GM20000 (cell line): ENCODE measurements at places on chromosomes 3 and 15.

GRCh38 chr3:184584464-184584891, 22.9 kb downstream of the EPHB3 start:
- DNase-seq = no peak

DNA sequence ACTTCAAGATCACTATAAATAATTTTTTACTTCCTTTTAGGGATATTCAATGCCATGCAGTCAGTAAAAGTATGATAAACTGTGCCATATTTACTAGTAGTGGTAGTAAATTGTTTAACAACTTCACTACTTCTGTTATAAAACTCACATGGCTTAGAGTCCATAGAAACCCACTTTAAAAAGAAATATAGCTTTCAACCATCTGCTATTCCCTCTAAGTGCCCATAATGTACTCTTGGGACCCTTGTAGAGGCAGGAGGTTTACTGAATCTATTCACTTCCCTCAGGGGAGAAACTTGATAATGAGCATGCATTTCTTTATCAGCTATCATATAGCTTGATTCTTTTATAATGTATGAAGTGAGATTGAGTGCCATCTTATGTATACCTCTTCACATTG, 1448.4 kb upstream of the ALCAM start:
- no peak for DNase-seq

DNA sequence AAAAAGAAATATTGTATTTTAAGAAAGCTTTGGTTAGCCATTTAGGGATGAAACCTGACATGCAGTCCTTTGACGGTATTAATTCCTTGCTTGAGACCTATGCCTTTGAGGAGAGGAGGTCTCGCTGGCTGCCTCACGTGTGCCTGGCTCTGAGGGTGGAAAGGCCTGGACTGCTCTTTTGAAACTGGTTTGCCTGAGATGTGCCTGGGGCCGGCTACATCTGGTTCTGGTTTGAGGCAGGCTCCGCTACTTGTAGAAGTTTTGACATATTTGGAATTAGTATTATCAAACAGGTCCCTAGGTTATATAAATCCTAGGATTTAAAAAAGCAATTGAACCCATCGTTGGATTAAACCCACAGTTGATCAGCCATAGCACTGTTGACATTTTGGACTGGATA, 6.5 kb downstream of the NISCH start:
- no peak for DNase-seq

- no peak for DNase-seq
Observed at GRCh38 chr3:77718311-77718710, 678.4 kb downstream of the ROBO2 start.

- no peak for DNase-seq
Observed at GRCh38 chr15:25733856-25734679, 129.1 kb downstream of the ATP10A start.

DNA sequence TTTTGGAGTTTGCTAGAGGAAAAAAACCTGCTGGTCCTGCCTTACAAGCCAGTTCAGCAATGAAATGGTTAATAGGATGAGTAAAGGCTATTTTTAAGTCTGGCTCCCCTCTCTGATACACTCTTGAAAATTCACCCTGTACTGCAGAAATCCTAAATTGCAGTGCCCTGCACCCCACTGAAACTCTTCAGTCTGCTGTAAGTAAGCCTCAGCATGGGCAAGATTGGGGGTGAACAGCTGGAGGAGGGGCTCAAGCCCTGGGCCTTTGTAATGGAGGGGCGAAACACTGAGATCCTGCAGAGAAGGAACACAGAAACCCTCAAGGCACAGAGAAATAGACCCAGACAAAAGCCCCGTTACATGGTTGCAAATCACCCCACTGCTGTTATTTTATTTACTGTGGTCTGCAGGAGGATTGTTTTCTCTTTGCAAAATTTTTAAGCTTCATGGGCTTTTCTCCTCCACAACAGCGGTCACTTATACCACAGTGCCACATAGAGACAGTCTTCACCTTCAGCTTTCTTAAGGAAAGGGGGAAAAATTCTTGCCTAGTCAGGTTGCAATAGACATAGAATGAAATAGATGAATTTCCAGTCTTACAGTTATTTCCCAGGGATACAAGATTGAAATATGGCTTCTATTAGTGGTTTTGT, 45.0 kb downstream of the SOX2 start:
- no peak for DNase-seq

- DNase-seq = peak; percentile 66
Observed at GRCh38 chr15:67175643-67176071, 78.8 kb downstream of the AAGAB start.

DNA sequence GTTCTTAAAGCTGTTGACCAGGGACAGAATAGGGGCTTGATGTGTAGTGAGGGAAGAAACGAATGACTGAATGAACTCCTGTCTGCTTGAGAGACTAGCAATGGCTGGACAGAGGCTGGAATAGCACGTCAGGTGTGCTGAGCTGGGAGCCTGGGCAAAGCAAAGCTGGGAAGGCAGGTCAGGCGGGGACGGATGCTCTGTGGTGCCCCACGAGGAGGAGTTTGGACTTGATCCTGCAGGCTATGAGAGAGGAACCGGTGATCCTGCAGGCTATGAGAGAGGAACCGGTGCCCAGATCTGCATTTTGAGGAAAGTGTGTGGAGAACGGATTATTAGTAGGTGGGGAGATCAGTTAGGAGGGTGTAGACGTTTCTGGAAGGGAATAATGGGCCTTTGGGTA, 31.3 kb upstream of the PSTPIP1 start:
- no peak for DNase-seq

GRCh38 chr15:29789871-29790270, 32.4 kb downstream of the TJP1 start:
- no peak for DNase-seq

GRCh38 chr3:32583708-32584107, 13.1 kb upstream of the DYNC1LI1 start:
- DNase-seq = no peak

DNA sequence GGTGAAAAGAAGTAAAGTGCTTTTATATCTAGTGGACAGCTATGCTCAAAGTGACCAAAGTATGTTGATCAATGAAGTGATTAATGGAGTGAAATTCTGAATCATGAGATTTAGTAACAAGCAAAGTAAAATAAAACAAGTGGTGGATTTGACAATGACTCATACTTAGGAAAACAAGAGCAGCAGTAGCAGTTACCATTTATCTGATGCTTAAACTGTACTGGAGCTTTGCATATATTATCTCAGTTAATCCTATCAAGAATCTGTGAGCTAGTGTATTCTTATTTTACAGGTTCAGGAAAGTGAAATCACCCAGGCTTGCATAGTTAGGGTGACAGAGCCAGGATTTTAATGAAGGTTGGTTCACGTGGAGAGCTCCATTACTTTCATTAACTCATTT, 50.6 kb upstream of the SPATA16 start:
- no peak for DNase-seq
